ENCODE measurements at places on chromosomes 5 and 9.

GRCh38 chr5:128193665-128194390 is 110.3 kb downstream of the SLC12A2 start:
- no peak for DNase-seq

- no peak for DNase-seq
Observed at GRCh38 chr9:19464061-19464763, 55.4 kb downstream of the ACER2 start.

GRCh38 chr9:89177944-89178829 is at the start of gene SHC3:
Gene SHC3, minus strand, starts transcription at chr9:89178818. Its CDS starts 358 bp downstream, at chr9:89178460.
- DNase-seq: no peak

DNA sequence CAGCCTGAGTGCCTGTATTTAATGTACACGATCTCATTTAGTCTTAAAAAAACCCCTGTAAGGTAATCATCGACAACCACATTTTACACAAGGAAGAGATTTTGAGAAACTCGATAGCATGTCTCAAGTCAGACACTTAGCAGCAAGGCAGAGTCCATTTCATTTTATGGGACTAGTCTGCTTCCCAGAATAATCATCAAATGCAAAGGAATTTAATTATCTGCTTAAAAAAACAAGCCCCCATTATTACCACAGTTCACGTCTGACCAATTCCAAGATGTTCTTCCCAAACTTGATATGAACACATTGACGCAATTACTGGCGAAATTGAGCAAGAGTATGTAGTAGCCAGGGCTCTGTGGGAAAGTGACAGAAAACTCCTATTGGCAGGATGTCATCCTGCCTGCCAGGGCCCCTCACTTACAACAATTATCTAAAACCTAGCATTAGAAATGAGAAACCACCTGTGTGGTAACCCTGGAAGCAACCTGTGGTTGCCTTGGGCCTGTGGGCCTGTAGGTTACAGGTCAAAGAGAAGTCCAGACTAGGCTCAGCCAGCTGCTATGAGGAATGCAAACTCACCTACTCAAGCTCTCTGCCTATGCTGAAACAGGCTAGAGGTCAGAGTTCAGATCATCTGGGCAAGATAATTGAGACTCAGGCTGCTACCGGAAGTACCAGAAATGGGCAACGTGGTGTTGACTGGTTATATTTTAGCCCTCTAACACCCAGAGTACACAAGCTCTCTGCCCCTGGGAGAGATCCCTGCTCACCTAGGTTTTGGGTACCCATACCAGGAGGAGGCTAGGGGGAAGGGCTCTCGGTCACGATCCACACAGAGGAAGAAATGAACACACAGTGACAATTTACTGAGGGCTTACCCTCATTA is 1.6 kb downstream of the B4GALT1 start:
- DNase-seq: peak; percentile 52

- peak; percentile 80 for DNase-seq
Observed at GRCh38 chr9:114246558-114246957, 76.3 kb upstream of the ORM1 start.

GRCh38 chr5:6261256-6261655 is 117.1 kb downstream of the MED10 start:
- no peak for DNase-seq

DNA sequence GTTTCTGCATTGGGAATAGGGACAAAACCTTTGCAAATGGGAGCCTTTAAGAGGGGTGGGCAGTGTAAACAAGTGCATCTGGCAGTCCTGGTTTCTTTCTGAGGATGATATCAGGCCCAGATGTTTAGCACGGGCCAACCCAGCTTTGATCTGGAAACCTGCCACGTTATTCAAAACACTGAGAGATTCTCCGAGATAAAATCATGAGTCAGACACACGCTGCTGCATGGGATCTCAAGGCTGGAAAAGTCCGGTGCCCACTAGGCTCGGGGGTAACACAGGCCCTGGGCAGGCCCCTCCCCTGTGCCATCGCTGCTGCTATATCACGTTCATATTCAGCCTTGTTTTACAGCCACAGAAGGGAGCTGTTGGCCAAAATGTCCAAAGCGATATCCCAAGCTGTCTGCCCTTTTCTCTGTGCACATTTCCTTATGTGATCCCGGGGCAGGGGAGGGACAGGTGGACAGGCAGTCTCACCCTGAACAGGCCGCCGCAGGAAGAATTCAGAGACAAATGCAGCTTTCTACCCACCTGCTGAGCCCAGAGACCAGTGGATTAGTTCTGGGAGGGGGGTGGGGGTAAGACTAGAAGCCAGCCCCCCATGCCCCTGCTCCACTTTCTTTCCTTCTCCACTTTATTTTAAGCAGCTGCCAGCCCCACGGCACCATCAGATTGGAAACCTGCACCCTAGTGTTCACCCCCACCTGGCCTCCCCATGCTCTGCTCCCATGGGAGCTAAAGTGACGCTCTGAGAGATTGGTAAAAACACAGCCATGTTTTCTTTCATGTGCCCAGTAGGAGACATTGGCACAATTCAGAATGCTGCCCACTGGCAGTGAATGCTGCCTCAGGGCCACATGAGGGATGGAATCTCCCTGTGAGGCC is 63.1 kb downstream of the TMOD1 start:
- peak; percentile 20 for DNase-seq

DNA sequence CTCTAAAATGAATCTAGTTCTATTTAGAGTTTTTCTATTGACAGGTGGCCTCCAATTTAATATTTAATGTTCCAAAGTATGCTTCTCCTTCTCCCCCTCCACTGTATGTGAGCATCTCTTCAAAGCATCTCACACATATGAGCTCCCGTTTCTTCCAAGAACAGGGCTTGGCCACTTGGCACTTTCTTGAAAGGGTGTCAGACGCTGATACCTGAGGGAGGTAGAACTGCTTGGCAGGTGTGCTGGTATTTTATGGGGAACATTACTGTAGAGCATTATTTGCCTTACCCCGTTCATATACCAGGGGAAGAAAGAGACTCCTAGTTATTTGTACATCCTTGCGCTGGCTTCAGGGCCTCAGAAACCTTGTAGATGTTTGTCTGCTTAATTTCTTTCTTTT is 1.9 kb downstream of the RCL1 start:
- DNase-seq: no peak

- DNase-seq: no peak
Observed at GRCh38 chr9:122197882-122198281, 30.9 kb downstream of the LHX6 start.

GRCh38 chr5:38800515-38800914 is 45.3 kb upstream of the OSMR start:
- DNase-seq: no peak

Measured in skin of body (tissue), 3 donors.